NCI-H1436 (cell line): ENCODE measurements at places on chromosomes 11 and 22.

DNA sequence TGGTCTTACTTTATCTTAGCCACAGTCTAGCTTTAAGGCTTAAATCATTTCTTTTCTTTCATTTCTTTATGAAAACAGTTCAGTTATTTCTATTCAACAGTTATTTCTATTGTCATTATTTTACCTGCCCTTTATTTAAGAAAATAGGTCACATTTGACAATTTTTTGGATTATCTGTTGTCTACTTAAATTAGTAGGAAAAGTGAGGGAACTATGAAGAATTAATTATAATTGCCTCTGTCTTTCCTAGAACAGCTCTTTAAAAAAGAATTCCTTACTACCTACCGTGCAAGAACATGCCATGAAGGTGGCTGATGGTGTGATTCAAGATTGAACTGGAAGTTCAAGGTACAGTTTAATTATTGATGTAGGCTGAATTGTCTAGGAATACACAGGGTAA, at the start of gene OR4C6:
TSS of gene OR4C6 (plus strand) at position 301 of the 400 bp plus-strand sequence. CDS start 2,966 bp downstream, outside the sequence.
- DNase-seq = no peak

- no peak for DNase-seq
Measured at GRCh38 chr11:26860895-26861294, 133.0 kb upstream of the FIBIN start.

GRCh38 chr11:8728563-8728962, 46.0 kb downstream of the RPL27A start:
- DNase-seq = no peak

- DNase-seq = no peak
Measured at GRCh38 chr11:20029193-20029592, 131.1 kb downstream of the DBX1 start.

GRCh38 chr11:96015906-96016565, 92.1 kb upstream of the MTMR2 start:
- DNase-seq = no peak

DNA sequence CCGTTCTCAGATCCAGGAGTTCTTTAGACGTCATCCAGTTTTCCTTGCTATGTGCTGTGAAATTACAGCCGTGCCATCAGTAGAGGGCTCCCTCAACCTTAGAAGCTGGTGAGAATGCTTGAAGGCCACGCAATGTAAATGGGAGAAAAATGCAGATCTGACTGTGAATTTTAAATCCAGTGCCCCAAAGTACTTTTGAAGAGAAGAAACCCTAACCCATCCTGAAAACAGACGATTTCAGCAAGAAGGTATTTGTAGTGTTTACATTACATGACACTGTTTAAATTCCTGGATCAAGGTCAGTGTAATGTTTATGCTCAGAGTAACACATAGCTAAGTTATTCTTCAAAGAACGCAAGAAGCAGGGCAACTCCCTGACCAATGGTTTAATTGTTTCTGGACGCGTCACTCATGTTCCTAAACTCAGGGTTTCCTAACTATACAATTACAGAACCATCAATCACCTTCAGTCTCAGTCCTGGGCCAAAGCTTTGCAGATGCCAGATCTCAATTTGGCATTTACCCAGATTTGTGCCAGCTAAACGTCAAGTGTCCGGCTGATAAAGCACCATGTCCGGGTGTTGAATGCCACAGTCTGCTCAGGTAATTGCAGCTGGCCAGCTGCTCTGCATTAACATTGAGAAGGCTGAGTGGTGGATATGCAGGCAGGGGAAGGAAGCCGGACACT, 38.2 kb downstream of the ADAMTS8 start:
- DNase-seq = no peak

DNA sequence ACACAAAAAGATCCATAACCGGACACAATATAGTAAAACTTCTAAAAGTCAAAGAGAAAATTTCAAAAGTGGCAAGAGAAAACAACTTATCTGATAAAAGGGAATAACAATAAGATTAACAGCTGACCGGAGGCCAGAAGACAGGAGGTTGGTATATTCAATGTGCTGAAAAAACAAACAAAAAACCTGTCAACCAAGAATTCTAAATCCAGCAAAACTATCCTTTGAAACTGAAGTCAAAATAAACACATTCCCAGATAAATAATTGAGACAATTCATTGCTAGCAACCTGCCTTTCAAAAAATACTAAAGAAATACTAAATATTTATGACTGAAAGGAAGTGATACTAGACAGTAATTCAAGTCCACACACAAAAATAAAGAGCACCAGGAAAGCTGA, 101.3 kb downstream of the RELT start:
- no peak for DNase-seq

GRCh38 chr11:65890324-65891218, at the start of gene CCDC85B:
CCDC85B (plus strand) TSS chr11:65890673; CDS start chr11:65890784, 111 bp downstream.
- DNase-seq = peak; percentile 92

- DNase-seq = no peak
Measured at GRCh38 chr22:49554296-49554625, 273.4 kb downstream of the BRD1 start.

GRCh38 chr11:104526006-104526405, 362.1 kb upstream of the PDGFD start:
- no peak for DNase-seq

- no peak for DNase-seq
Measured at GRCh38 chr11:46521961-46522681, 71.7 kb downstream of the AMBRA1 start.

DNA sequence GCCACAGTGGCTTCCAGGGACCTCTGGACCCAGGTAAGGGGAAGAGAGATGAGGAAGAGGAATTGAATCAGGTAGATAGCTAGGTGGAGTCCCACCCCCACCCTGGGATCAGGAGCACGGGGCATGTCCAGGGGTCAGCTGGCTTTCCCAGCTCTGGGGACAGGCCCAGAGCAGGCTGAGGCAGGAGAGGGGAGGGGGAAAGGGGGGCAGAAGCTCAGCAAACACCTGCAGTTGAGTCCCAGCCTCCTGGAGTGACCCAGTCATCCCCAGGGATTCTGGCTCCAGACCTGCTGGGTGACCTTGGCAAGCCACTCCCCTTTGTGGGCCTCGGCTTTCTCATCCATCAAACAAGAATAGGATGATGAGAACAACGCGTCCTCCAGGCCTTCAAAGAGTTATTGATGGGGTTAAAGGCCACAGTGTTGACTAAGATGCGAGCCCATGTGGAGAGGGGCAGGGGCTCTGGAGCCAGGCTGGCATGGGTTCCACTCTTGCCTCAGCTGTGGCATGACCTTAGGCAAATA, 16.0 kb downstream of the STARD10 start:
- no peak for DNase-seq

DNA sequence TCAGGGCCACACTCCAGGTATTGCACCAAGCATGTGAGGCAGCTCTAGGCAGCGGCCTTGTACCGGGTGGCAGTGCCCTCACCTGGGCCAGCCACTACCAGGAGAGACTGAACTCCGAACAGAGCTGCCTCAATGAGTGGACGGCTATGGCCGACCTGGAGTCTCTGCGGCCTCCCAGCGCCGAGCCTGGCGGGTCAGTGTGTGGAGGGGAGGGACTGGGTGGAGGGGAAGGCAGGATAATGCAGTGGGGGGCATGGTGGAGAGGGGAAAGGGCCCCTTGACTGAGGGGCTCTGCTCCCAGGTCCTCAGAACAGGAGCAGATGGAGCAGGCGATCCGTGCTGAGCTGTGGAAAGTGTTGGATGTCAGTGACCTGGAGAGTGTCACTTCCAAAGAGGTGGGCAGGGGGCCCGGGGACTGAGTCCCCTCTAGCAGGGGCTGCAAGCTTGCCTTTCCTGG, 4.2 kb downstream of the SSH3 start:
- DNase-seq = no peak

- no peak for DNase-seq
Measured at GRCh38 chr11:117730208-117730800, 66.7 kb downstream of the DSCAML1 start.

DNA sequence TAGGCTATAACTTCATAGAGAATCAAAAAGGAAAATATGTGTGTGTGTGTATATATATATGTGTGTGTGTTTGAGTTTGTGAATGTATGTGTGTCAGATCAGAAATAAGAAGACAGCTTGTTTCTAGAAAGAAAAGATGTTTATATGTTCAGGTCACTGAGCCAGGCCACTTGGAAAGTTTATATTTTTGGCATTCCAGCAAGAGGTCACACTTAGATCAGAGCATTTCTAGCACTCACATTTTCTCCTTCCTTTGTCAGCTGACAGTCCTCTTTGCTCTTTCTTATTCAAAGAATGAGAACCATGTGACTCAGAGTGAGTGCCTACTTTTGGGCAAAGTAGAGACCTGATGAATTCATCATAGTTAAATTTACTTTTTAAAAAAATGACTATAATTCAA, 22.9 kb downstream of the RAB38 start:
- DNase-seq = no peak

DNA sequence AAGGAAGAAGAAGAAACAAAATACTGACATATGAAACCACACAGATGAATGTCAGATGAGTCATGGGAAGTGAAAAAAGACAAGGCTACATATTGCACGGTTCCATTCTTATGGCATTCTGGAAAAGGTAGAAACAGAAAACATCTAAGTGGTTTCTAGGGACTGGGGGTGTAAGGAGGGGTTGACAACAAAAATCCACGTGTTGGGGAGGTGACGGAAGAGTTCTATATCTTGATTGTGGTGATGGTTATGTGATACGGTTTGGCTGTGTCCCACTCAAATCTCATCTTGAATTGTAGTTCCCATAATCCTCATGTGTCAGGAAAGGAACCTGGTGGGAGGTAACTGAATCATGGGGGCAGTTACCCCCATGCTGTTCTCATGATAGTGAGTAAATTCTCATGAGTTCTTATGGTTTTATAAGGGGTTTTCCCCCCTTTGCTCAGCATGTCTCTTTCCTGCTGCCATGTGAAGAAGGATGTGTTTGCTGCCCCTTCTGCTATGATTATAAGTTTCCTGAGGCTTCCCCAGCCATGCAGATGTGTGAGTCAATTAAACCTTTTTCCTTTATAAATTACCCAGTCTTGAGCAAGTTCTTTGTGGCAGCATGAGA, 6.4 kb upstream of the ARFGAP3 start:
- no peak for DNase-seq
